CD4-positive, alpha-beta T cell treated with Interleukin-6 for 4 hours (primary cell): ENCODE measurements at places on chromosomes 6 and 20.
A peak's percentile ranks its signal among the peaks of the same experiment; 100 is the strongest.

GRCh38 chr6:113396730-113397129 lies 460.4 kb upstream of the MARCKS start:
- no peak for DNase-seq

- peak; percentile 55 for DNase-seq
These were observed 38.7 kb upstream of the RIPOR2 start for GRCh38 chr6:24974182-24975171.

DNA sequence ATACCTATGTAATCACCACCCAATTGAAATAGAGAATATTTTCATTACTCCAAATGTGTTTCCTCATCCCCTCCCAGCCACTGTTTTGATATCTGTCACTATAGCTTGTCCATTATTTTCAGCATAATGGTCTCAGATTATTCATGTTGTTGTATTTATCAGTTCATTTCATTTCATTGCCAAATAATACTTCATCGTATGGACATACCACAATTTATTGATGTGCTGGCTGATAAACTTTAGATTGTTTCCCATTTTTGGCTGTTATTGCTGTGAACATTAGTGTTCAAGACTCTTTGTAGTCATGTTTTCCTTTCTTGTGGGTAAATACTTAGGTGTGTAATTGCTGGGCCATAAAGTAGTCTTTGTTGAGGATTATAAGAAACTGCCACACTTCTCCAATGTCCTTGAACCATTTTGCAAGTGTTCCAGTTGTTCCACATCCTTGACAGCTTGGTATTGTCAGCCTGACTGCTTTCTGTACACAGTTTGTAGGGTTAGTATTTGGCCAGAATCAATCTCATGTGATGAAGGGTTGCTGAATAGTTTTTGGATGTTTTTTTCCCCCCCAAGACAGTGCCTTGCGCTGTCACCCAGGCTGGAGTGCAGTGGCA lies 44.3 kb downstream of the JARID2 start:
- no peak for DNase-seq

- DNase-seq, result no peak
These were observed 50.7 kb downstream of the OPN5 start for GRCh38 chr6:47832386-47833100.

DNA sequence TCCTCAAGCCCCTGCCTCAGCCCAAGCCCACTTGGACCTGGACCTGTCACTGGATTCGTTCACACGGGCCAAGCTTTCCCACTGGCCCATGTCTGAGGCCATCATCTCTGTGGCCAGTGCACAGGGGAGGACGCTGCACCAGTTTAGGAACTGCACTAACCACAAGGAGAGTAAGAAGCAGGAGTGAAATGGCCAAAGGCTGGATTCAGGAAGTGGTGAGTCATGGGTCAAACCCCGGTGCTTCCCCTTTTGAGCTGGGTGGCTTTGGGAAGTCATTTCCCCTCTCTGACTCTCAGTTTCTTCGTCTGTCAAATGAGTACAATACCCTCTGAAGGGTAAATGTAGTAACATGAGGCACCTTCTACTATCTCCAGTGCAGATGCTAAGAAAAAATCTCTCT lies 87.9 kb downstream of the CD40 start:
- DNase-seq, result no peak

DNA sequence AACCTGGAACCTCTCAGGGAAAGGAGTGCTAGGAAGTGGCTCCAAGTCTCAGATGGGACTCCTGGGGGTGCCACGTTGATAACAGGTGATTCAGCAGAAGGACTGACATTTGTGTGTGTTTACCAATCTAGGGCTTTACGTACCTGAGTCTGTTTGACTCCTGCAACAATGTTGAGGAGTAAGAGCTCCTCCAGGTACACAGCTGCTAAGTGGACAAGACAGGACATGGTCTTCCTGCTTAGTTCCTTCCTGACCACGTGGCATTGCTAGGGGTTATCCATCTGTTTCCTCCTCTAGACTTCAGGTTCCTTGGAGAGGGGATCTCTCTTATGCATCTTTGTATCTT lies 164.5 kb upstream of the SLC24A3 start:
- no peak for DNase-seq

GRCh38 chr6:111210194-111210728 lies 123.0 kb downstream of the SLC16A10 start:
- peak; percentile 6 for DNase-seq

DNA sequence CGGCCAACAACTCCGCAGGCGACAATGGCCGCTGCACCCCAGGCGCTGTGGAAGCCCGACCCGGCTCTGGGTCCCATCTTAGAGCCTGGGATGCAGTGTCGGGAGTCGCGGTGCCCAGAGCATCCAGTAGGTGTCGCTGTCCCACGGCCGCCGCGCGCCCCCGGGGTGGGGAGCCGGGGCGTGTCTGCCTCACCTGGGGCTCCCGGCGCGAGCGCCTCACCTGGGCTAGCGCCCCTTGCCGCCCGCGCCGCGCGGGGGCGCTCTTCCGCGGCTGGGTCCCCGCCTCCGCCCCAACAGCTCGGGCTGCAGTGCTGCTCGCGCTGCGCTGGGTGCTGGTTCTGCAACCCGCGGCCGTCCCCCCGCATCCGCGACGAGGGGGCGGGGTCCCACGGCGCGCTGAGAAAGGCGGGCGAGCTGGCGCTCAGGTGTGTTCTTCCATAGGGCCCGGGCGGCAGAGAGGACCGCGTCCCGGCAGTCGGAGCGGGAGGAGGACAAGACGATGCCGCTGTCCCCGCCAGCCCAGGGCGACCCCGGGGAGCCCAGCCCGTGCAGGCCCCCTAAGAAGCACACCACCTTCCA lies at the start of gene CRYBG1:
Gene CRYBG1 (plus strand): TSS at position 308 of the 579 bp plus-strand sequence. CDS start 192 bp downstream, at position 500.
- peak; percentile 71 for DNase-seq

GRCh38 chr6:155599561-155599960 lies 143.9 kb upstream of the NOX3 start:
- DNase-seq, result no peak

DNA sequence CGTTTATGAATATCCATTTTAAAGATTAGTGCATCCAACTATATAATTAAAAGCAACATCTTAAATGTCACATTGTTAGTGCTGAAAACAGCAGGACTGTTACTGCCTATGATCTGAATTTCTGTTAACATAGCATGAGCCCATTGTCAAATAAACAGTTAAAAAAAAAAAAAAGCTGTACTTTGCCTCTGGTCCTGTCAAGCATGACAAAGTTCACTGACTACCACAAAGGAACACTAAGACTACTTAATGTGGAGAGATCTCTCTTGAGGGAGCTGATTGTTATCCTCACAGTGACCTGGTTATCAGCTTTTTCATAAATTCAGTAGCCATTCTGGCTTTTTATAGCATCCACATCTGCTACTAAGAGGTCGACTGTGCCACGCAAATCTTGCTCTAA lies 228.1 kb downstream of the TMEM200A start:
- DNase-seq, result no peak

DNA sequence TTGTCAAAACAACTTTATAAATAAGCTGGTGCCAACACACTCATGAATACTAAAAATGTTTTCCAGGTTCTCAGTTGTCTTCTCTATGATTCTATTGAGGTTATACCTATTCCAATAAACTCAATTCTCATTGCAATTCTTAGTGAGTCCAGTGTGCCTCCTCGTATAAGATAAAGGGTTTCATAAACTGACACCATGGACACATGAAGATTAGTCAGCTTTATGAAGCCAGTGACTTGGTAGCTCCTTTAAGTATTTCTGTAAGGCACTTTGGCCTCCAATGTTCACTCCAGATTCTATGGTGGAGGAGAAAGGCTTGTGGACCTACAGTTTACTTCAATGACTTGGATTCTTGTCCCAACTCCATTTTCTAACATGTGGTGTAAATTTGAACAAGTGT lies 521.3 kb upstream of the JARID2 start:
- no peak for DNase-seq

DNA sequence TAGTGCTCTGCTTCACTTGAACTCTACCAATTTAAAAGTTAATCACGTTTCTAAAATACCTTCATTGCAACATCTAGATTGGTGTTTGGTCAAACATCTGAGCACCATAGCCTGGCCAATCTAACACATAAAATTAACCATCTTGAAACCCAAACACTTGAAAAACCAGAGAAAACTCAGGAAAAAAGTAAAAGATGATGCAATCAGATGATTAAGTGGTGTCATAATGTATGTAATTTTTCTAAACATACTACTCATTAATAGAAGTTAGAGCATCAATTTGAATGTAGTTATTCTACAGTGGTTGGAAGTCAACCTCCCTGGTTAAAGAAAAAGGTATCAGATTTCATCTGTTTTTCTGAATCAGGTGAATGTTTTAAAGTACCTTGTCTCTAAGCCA lies 228.6 kb upstream of the ID4 start:
- DNase-seq, result no peak

DNA sequence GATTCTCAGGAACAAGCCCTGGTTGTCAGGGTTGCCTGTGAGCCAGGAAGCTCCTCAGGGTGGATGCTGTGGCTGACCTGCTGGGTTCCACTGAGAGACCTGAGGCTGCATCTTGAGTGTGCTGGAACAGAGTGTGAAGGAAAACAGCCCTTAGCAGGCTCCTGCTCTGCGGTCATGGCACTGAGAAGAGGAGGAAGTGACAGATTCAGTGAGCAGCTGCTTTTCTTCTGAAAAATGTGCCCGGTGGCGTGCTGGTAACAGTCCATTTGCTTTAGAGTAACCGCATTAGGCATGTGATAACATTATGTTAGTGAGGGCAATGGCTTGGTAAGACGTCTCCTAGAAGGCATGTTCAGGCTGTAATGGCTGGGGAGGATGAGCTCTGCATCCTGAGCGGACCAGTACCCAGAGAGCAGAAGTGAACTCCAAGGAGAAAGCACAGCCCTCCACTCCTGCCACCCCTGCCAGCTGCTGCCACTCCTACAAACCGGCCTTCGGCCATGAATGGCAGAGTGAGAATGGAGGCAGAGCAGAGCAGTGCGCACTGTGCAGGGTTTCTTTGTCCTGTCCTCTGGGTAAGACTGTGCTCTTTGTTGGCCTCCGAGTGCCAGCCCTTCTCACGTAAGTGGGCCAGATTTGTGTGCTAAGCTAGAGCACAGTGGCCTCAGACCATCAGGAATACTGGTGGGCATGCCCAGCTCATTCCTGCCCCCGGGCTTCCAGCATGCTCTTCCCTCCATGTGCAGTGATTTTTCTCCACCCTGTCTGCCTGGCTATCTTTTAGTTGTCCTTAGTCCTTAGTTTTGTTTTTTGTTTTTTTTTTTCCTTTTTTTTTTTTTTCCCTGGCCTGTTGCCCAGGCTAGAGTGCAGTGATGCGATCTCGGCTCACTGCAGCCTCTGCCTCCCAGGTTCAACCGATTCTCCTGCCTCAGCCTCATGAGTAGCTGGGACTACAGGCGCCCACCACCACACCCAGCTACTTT lies 98.1 kb upstream of the VSTM2L start:
- no peak for DNase-seq

DNA sequence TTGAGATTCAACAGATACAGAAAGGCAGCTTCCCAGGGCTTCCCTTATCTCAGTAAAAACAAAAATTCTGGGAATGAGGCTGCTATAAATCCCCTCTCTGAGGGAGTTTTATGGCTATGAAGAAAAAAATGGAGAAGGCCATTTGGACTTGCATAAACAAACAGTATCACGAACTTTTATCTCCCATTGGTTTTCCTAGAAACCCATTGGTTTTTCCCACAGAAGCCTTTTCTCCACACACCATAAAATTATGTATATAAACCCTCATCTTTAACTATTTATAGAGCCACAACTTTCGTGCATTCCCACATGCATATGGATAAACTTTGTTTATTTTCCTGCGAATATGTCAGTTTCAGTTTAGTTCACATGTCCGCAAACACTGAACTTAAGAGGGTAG lies 36.2 kb upstream of the BTBD3 start:
- DNase-seq, result no peak

- DNase-seq, result no peak
These were observed 101.5 kb downstream of the KHDC1L start for GRCh38 chr6:73123632-73124329.

GRCh38 chr6:82211326-82211725 lies 36.2 kb downstream of the IBTK start:
- no peak for DNase-seq

GRCh38 chr20:58223358-58223941 lies 5.0 kb downstream of the ANKRD60 start:
- no peak for DNase-seq

GRCh38 chr6:82555801-82556200 lies 192.2 kb downstream of the TPBG start:
- no peak for DNase-seq

DNA sequence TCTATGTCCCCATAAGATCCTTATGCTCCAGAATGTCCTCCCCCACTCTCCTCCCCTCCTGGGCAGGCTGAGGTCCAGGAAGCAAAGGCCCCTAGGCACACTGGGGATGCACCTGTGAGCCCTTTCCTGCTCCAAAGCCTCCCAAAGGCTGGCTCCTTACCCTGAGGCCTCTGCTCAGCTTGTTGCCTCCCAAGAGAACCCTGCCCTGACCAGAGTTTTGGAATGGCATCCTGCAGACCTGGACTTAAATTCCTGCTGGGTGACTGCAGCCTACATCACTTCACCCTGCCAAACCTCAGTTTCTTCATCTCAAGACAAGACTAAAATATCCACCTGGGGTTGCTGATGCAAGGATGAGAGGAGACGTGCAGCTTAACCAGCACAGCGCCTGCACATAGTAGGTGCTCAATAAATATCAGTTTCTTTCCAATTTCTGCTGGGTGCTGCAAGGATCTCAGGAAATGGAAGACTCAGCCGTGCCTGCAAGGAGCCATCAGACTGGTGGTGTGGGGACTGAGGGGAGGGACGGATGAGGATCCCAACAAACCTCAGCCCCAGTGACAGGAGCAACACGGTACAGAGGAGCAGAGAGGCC lies 2.1 kb upstream of the LBP start:
- DNase-seq, result no peak

DNA sequence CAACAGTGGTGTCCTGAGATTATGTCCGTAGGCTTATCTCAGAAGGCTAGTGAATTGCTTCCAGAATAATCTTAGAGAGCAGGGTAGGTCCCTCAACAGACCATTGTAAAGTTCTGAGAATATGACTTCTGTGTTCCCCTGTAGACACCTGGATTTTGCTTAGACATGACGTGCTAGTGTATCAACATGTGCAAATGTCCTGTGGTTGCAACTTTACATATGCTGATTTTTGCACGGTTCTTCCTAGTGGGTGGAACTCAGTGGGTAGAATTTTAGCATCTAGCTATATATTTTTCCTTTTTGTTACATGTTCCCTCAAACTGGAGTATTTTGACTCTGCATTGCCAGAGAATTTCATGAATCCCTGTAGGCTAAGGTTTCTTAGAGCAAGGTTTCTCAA lies 459.2 kb downstream of the RNF144B start:
- no peak for DNase-seq

DNA sequence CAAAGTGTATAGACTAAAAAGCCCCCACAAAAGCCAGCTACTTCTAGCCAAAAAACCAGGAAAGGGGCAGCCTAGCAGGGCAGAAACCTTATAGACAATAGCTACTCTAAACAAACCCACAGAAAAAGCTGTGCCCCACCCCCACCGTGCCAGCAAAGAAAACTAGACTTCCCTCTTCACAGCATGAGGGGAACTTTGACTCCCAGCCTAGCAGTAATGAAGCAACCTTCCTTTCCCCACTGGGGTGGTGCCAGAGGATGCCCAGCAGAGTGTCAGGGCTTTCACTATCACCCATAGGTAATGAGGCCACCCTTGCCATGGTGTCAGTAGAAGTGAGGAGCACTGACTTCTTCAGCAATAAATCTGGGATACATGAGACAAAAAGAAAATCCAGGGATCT lies 99.0 kb upstream of the LGSN start:
- no peak for DNase-seq

- DNase-seq, result no peak
These were observed 27.3 kb upstream of the SLC22A23 start for GRCh38 chr6:3484192-3484591.

- no peak for DNase-seq
These were observed 17.7 kb downstream of the METTL24 start for GRCh38 chr6:110340392-110340965.

- peak; percentile 76 for DNase-seq
These were observed at the start of gene COMMD7 for GRCh38 chr20:32743237-32744112. TSS of gene COMMD7 (minus strand) at chr20:32743467. CDS start at chr20:32743391, 76 bp downstream.

GRCh38 chr6:211871-212497 lies 80.3 kb upstream of the DUSP22 start:
- DNase-seq, result no peak
